Jurkat, Clone E6-1 (cell line): ENCODE measurements at places on chromosomes 12 and 14.
A peak's percentile ranks its signal among the peaks of the same experiment; 100 is the strongest.

DNA sequence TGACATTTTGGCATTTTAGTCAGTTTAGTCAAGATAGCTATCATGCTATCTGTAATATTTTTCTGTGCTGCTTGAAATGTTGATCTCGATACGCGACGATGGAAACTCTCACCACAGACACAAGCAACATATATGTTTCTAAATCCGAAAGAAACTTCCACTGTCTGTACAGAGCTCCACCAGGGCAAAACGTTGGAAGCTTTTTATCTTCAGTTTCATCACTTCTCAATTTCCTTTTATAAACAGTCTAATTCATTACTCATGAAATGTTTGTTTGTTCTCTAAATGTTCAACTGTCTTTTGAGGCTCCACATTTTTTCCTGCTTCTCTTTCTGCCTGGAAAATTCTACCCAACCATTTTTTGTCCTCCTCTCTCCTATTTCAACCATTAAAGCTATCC is 737.6 kb downstream of the SLC16A7 start:
- DNase-seq: no peak

GRCh38 chr14:81625343-81625742 is 91.7 kb upstream of the SEL1L start:
- peak; percentile 29 for DNase-seq

- DNase-seq: no peak
Measured at GRCh38 chr12:96886998-96887677, 19.9 kb upstream of the NEDD1 start.

GRCh38 chr12:53185582-53186153 is 4.9 kb upstream of the CSAD start:
- DNase-seq: no peak

DNA sequence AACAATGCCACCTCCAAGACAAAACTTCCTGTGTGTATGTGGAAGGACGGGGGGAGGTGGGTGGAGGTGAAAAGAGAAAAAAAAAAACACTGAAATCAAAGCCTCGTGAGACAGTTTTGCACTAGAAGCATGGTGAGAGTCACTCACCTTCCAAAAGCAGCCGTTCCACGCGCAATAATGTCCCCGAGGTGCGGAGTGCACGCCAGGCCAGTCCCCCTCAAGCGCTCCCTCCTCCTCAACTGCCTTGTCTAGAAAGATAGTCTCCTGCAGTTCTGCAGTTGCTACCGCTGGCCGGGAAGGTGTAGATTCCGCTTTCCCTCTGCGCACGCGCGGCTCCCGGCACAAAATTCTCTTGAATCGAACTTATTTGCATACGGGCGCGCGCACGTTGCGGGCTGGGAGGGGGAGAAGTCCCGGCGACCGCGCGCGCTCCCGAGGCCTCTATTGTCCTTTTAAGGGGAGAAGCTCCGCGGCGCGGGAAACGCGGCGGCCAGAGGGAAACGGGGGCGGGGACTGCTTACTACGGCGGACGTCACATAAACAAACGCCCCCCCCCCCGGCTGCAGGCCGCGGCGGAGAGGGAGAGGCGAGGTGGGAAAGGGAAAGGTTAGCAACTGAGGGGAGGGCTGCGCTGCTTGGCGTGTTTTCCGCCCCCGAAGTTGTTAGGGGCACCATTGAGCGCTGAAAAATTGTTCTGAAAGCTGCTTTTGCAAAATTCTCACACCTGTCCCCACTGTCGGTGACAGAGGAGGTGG is at the start of gene SINHCAF:
SINHCAF (minus strand) TSS at position 274 of the 755 bp plus-strand sequence. CDS start 27,946 bp downstream, outside the sequence.
- DNase-seq: peak; percentile 98

DNA sequence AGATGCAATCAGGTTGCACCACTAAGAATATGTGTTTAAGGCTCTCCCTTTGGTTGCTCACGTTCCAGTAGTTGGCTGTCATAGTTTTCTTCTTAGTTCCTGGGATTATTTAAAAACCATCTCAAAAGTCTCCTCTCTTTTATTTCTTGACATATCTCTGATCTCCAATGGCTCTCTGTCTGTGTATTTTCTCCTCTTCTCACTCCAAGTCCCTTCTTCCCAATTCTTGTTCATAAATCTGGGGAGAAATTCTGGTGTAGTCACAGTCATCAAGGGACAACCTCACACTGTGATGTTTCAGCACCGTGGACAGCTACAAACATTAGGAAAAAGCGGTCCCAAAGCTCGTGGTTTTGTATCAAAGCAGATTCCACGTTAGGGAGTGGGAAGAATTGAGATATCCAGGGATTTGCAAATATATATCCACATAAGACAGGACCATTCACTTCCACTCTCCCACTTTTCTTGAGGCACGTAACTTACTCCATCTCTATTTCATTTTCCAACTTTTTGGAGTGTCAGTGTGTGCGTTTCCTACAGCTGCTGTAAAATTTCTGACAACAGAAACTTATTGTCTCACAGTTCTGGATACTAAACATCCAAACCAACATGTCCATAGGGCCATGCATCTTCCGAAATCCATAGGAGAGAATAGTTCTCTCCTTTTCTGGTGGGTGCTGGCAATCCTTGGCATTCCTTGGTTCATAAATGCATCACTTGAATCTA is 80.6 kb upstream of the TMEM233 start:
- DNase-seq: peak; percentile 15

DNA sequence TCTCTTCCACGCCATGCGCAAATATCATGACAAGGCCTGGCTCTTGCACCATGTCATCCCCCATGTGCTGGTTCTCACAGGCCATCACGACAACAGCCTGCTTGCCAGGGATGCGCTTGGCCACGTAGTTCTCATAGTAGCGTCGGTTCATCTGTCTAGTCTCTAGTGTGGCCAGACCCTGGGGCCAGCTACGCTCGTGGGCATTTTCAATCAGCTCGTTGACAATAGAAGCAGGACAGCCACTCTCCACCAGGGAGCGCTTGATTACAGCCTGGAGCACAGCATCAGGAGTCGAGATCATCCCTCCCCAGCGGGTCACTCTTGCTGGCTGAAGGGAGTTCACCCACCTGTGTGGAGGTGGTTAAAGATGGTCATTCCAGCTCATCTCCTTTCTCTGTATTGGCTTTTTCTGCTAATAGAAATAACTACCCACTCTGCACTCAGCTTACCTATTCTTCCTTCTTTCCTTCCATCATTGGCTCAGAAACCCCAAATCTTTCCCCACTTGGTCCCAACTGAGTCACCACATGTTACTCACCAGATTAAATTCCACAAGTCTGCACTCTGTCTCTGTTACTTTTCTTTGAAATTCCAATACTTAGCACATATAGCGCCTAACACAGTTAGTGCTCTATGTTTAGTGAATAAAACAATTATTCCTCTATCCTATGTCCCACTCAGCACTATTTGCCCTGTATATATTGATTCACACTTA is 15.1 kb downstream of the RNF41 start:
- no peak for DNase-seq
